ENCODE measurements at places on chromosomes 16 and 17. TPM values are rescaled to one million over a fixed set of nuclear protein-coding genes. Genes with fewer than 3 reads are reported as not detected.
A peak's percentile ranks its signal among the peaks of the same experiment; 100 is the strongest.

DNA sequence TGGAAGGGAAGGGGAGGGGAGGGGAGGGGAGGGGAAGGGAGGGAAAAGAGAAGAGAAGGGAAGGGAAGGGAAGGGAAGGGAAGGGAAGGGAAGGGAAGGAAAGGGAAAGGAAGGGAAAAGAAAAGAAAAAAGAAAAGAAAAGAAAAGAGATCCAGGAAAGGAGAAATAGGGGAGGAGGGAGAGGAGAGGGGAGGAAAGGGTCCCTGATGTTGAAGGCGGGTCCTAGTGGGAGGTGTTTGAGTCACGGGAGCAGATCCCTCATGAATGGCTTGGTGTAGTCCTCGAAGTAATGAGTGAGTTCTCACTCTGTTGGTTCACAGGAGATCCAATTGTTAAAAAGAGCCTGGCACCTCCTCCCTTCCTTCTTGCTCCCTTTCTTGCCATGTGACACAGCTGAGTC lies 6.9 kb upstream of the USP31 start:
- no peak for DNase-seq

DNA sequence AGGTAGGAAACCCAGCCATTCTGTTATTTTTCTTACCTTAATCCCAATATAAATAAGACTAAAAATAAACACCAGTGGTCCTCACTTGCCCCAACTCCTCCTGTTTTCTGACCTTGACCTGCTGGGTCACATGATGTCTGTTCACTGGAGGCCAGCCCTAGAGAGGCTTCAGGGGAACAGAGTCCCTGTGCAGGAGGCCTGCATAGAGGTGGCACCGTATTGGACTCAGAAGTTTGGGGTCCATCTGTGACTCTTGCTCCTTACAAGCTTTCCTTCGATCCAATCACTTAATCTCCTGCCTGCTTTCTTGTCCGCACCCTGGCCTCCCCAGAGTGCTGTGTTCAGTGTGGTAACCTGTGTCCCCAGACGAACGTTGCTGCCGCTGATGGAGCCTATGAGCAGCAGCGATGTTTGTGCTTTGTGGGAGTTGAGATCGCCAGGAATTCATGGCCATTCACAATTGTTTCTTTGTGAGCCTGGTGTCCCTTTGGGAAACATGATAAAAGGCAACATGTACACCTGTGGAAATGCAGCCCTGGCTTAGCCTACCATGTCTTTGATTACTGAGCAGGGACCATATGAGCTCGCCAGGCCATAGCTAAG lies 4.7 kb downstream of the IGSF6 start:
- no peak for DNase-seq

DNA sequence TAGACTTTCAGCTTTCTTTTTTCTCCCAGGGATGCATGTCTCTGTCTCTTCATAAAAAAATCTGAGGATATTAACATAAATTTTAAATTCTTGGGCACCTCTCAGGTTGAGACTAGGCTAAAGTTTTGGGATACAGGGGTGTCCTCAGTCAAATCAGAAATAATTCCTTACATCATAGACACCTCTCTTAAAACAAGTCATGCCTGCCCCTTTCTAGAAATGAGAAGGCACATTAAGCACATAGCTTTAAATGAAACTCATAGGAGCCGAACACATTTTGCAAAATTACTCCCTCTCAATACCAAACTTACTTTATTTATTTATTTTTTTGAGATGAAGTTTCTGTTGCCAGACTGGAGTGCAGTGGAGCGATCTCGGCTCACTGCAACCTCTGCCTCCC lies 67.3 kb upstream of the BCAR1 start:
- DNase-seq = no peak

DNA sequence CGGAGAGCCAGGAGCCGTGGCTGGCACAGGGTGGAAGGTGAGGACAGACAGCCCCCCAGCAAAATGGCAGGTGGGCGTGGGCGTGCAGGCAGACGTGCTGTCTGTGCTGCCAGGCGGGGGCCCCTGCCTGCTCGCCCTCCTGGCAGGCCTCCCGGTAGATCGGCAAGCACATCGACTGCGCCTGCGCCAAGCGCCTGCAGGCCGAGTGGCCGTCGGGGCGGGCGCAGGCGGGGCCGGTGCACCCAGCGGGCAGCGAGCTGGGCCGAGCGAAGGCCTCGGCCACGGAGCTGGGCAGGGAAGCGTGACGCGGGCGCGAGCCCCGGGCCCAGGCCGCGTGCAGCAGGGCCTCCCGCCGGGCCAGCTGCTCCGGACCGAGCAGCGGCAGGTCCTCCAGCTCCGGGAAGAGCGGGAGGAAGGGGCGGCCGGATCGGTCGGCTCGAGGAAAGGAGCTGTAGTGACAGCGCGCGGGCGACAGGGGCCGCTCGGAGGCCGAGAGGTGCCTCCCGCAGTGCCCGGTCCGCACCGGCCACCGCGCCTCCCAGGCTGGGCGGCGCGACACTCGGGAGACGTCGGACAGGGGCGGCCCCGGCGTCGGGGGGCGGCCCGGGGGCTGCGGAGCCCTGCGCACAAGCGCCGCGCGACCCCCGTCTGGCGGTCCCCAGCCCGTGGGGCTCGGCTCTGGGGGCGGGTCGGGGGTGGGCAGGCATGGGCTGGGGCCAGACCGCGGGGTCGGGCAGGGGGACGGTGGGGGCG lies 16.9 kb downstream of the GRIN2C start:
- no peak for DNase-seq

DNA sequence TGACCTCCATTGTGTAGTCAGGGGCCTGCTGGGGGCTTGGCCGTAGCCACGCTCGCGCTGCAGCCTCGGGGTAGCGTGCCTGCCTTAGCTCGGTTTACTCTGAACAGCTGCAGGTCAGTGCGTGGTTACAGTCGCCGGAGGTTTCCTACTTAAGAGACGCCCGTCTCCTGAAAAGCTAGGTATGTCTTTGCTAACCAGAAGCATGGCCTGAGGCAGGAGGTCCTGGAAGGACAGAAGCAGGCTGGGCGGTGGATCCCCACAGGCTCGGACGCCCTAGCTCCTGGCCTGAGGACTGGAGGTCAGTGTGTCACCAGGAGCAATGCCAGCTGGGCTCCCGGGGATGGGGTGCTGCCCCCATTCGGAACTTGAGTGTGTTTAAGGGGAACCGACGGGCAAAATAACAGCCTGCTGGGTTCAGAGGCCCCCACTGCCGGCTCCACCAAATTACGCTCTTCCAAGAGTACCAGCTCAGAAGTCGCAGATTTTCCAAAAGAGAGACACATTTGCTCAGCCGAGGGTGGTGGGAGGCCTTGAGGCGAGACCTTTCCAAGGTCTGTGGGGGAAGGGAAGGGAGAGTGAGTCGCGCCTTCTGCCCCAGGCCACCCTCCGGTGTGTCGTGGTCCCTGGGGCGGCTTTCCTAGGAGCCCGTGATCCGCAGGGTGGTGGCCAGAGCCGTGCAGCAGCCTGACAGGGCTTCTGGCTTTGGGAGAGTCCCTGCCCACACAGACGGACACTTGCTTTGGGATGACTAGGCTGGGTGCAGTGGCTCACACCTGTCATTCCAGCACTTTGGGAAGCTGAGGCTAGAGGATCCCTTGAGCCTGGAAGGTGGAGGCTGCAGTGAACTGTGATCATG lies 3.9 kb upstream of the GNG13 start:
- DNase-seq = no peak

ADAD2 gene
- total RNA-seq = not detected

BRIP1 gene
- 0.33 TPM for total RNA-seq

MFAP4 gene
- 116 TPM for total RNA-seq

GRCh38 chr16:77386831-77387814 lies 47.7 kb downstream of the ADAMTS18 start:
- no peak for DNase-seq

DNA sequence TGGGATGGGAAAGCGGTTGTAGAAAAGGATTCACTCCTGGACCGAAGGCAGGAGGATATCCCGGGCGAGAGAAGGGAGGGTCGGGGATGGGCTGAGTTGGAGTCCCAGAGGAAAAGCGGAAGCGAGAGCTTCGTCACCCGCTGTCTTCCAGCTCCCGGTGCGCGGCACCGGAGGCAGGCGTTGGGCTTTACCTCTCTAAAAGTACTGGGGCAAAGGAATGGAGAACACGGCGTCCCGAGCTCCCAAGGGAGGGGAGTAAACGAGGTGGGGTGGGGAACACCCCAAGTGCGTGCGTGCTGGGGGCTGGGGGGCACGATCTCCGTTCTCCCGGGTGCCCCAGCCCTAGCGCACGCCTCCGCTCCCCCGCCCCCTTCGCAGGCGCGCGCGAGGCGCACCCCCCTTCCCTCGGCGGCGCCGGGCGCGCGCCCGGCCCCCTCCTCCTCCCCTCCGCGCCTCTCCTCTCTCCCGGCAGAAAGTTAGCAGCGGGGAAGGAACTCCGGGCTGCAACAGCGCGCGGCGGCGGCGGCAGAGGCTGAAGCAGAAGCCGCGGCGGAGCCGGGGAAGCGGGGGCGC lies at the start of gene HS3ST4:
Gene HS3ST4 (plus strand): TSS at position 441 of the 573 bp plus-strand sequence.
- no peak for DNase-seq

DNA sequence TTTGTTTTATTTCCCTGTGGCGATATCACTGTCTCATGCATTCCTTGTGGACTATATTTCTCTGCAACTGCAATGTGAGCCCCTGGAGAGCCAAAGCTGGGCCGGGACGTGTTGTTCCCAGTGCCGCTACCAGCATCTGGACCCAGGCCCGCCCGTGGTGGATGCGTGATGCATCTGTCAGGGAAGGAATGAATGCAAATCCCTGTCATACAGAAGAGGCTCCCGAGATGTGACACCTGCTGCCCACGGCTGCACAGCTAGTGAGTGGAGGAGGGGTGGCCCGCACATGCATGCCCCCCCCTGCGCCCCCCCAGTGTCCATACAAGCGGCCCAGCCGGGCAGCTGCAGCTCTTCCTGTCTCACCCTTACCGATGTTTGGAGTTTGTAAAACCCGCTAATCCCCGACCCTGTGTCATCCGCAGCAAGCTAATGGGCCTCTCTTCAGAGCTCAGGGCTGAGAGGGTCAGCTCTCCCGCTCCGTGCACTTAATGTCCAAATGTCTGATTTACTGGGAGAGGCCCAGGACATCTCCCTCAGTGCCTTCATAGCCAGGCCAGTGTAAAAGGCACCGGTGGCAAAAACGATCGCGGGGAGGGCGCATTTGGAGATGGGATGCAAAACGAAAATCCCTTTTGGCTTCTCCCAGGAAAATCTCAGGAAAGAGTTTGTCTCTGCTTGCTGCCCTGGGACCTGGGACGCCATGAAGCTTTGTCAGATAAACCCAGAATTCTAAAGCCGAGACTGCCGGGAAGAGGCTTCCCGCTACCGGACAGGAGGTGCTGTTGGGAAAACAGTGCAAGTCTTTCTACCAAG lies 91.8 kb downstream of the FOXL1 start:
- no peak for DNase-seq

ZPBP2 gene
- not detected for total RNA-seq

DNA sequence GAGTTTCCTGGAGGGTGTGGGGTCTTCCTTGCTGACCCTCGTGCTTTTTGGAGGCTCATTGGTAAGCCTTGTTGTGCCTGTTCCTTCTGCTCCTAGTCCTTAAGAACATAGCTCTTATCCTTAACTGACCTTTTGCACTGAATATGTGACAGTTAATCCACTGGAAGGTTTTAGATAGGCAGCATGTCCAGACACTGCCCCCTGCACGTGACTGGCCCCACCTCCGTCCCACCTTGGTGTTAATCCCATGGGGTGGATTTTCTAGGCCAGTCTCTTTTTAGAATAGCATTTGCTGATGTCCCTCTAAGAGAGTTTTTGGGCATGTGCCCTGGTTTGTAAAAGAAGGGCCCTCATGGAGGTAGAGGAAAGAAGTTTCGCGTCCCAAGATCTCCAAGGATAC lies 58.3 kb downstream of the RBFOX1 start:
- DNase-seq = no peak

GRCh38 chr17:70318051-70318450 lies 148.7 kb downstream of the KCNJ2 start:
- DNase-seq = no peak

GRCh38 chr17:71234349-71234748 lies 886.5 kb upstream of the SOX9 start:
- no peak for DNase-seq

GRCh38 chr17:57166803-57167202 lies 81.8 kb downstream of the AKAP1 start:
- DNase-seq = no peak

OSGIN1 gene
- 3.3 TPM for total RNA-seq

GRCh38 chr16:48124266-48124665 lies 31.5 kb downstream of the ABCC12 start:
- no peak for DNase-seq

GRCh38 chr17:33109336-33110072 lies 117.9 kb downstream of the SPACA3 start:
- no peak for DNase-seq

SMIM36 gene
- not detected for total RNA-seq

DNA sequence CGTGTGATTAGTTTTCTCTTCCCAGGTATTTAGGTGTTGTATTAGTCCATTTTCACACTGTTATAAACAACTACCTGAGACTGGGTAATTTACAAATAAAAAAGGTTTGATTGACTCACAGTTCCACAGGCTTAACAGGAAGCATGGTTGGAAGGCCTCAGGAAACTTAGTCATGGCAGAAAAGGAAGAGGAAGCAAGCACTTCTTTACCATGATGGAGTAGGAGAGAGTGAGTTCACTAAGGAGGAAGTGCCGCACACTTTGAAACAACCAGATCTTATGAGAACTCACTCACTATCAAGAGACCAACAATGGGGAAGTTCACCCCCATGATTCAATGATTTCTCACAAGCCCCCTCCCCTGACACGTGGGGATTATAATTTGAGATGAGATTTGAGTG lies 1343.7 kb upstream of the GOT2 start:
- DNase-seq = no peak

DNA sequence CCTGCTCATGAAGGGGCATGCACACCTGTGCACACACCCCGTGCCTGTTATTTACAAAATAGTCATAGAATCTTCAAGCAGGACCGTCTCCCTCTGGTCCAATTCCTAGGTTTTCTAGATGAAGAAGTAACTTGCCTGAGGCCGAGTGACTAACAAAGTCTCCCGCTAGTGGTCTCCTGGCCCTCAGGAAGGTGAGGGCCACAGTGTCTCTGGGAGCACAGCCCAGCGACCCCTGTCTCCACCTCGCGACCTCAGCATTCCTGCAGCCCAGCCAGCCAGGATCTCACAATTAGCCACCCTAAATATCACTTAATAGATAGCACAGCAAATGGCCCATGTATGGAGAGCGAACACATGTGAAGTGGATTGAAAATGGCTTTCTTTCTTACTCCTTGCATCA lies 30.5 kb upstream of the CACNG1 start:
- DNase-seq = no peak

DNA sequence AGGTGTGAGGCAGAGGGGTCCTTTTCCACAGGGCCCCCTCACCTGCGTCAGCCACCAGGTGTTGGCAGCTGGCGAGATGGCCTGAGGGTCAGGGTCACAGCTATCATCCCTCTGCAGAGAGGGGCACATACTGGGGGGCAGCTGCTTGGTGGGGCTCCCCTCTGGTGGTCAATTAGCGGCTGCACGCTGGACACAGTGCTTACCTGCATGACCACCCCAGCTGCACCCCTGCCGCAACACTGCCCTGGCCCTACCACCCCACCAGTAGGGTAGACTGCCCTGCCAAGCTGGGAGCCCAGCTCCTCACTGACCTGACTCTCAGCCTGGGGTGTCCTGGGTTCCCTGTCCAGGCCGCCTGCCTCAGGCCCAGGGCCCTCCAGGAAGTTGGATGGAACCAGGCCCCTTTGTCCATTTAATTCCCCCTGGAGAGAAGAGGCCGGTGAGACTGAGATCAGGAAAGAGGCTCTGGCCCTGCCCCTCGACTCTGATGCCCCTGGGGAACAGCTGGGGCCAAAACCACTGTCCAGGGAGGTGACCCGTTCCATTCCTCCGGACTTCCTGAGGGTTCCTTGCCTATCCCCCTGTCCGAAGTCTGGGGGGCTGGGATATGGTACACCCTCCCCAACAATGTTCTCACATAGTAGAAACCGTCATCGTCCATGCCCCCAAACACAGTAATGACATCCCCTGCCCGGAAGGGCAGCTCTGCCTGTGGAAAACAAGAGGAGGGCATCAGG lies 23.7 kb downstream of the TSPOAP1 start:
- peak; percentile 12 for DNase-seq

STARD3 gene
- 42.0 TPM for total RNA-seq

- DNase-seq = no peak
Measured at GRCh38 chr16:81715358-81716196, 63.5 kb upstream of the PLCG2 start.
